ENCODE measurements at places on chromosomes 4 and X.

GRCh38 chr4:36027203-36027602 is 217.1 kb downstream of the ARAP2 start:
- no peak for DNase-seq

DNA sequence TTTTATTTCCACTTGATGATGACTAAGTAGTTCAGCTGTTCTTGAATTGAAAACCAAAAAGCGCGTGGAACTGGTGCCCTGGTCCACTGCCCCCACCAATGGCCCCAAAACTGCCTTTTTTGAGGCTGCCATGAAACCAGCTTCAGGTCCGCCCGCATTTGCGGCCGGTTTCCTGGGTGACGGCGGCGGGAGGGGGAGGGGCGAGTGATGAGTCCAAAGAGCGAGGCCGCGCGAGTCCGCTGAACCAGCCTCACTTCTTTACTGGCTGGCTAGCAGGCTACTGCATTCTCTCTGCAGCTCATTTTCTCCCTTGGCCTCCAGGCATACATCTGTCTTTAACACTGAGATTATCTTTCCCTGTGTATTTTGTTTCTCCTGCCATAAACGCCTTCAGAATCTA is 72.9 kb upstream of the FABP2 start:
- no peak for DNase-seq

GRCh38 chr4:85884251-85884650 is 409.3 kb downstream of the ARHGAP24 start:
- no peak for DNase-seq

GRCh38 chr4:10891866-10892265 is 207.3 kb upstream of the CLNK start:
- no peak for DNase-seq

DNA sequence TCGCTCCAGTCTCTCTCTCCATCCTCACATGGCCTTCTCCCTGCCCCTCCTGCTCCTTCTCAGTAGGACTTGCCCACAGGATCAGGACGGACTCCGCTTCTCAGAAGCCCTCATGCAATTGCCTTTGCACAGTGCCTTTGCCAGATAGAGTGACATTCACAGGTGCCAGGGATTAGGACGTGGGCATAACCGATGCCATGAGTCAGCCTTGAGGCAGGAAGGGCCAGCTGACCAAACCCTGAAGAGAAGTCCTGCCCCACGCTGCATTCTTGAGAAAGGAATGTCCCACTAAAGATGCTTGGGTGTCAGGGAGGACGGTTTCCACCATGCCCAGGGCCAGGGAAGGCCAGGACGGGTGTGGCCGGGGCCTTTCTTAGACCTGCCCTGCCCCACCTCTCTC is 6.6 kb upstream of the GRPEL1 start:
- no peak for DNase-seq

DNA sequence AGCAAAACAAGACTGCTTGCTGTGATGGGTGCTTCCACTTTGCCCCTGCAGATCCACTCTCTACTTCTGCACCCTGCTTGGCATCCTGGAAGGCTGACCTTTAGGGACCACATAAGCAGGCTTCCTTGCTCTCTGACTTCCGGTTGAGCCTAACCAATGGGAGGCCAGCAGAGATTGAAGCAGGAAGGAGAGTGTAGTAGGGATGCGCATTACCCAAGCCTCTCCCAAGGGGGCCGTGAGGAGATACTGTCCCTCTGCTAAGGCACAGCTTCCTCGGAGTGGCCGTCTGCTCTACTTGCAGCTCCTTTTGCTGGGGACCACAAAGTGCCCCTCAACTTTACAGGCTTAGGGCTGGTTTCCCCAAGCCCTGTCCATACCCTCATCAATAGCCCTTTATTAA is 624.3 kb upstream of the TENM3 start:
- no peak for DNase-seq

DNA sequence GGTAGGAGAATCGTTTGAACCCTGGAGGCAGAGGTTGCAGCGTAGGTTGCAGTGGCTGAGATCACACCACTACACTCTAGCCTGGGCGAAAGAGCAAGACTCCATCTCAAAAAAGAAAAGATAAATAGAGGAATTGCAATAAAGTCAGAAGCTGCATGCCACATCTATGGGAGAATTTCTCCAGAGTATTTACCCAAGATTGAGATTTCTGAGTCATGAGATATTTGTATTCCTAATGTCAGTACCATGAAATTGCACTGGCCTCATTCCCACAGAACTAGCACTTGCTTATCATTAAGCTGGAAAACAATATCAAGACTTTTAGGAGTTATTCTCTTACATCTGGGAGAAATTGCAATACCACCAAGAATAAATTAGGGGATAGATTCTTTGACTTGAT is 37.4 kb downstream of the ASIC5 start:
- DNase-seq: no peak

- no peak for DNase-seq
Observed at GRCh38 chrX:17803449-17803848, 57.6 kb downstream of the RAI2 start.

- no peak for DNase-seq
Observed at GRCh38 chr4:3176367-3177229, 72.4 kb upstream of the MSANTD1 start.

- DNase-seq: no peak
Observed at GRCh38 chr4:579543-580175, 3.6 kb upstream of the TMEM271 start.

- peak; percentile 3 for DNase-seq
Observed at GRCh38 chr4:126223784-126224407, 909.1 kb downstream of the FAT4 start.

DNA sequence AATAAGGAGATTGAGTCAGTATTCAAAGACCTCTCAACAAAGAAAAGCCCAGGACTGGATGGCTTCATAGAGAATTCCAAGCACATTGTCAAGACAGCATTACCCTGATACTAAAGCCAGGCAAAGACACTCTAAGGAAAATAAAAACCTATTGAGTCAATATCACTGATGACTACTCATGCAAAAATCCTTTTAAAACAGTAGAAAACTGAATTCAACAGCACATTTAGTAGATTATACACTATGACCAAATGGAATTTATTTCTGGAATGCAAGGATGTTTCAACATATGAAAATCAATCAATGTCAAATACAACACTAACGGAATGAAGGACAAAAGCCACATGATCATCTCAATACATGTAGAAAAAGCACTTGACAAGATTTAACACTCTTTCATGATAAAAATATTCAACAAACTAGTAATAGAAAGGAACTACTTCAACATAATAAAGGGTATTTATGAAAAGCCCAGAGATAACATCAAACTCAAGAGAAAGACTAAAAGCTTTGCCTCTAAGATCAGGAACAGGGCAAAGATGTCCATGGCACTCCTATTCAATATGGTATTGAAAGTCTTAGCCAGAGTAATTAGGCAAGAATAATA is 633.3 kb downstream of the ANKRD50 start:
- DNase-seq: no peak

- DNase-seq: no peak
Observed at GRCh38 chr4:138678985-138679746, 336.4 kb upstream of the NOCT start.

DNA sequence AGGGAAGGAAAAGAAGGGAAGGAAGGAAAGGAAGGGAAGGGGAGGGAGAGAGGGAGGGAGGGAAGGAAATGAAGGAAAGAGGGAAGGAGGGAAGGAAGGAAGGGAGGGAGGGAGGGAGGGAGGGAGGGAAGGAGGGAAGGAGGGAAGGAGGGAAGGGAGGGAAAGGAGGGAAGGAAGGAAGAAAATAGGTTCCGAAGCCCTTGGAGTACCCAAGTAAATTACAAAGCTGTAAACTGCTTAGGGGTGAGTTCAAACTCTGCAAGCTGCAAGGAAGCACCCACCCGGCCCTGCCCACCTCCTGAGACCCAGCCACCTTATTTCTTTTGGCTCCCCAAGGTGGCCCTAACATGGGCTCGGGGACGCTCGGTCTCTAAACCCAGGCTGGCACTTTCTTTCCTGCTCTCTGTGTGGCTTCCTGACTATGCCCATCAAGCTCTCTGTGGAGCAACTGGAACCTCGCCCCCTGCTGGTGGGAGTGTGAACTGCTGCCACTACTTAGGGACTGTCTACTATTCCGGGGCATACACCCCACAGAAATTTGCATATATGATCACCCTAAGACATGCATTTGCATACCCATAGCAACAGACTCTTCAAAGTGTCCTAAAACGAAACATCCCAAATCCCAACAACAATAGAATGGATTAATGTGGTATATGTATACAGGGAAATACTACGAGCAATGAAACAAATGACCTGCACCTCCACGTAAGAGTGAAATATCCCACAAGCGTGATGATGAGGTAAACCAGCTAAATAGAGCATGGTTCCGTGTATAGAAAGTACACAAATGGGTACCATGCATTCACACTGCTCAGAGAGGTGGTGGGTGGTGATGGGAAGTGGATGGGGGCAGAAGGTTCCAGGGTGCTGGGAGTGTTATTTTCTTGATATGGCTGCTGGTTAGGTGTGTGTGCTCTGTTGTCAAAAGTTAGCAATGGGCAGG is 151.7 kb upstream of the TBL1X start:
- peak; percentile 57 for DNase-seq

DNA sequence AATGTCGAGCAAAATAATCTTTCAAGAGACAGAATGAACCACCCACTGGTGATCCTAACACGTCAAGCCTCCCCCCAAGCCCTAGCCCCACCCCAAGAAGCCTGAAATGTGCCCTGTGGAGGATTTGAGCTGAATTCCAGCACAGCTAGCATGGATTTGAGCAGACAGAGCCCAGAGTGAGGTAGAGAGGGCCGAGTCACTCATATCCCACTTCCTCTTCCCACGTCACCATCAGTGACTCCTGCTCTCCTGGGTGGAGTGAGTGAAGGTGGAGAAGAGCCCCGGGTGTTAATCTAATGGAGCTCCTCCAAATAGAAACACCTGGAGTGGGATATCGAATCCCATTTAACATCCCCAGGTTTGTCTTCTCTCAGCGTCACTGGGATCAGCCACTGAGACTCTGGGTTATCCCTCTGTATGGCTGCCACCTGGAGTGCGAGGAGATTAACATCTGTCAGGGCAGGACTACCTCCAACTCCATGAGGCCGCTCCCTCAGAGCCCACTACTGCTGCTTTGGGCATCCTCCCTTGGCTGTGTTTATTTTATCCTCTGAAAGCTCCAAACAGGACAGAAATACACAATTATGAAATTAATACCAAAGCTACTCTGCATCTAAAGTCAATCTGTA is 136.6 kb downstream of the NWD2 start:
- no peak for DNase-seq

DNA sequence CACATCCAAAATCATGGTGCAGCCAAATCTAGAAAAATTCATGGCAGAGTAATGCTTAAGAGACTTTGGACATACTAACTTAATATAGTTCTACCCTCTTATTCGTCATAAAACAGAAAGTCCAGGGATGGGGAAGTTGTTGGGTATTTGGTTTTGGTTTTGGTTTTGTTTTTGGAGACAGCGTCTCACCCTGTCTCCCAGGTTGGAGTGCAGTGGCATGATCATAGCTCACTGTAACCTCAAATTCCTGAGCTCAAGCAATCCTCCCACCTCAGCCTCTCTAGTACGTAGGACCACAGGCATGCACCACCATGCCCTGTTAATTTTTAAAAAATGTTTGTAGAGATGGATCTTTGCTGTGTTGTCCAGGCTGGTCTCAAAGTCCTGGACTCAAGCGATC is 271.8 kb upstream of the TENM3 start:
- DNase-seq: peak; percentile 37

- no peak for DNase-seq
Observed at GRCh38 chr4:58602022-58602421, 1491.8 kb upstream of the IGFBP7 start.
